SK-N-MC (cell line): ENCODE measurements at places on chromosomes 5 and 9.

DNA sequence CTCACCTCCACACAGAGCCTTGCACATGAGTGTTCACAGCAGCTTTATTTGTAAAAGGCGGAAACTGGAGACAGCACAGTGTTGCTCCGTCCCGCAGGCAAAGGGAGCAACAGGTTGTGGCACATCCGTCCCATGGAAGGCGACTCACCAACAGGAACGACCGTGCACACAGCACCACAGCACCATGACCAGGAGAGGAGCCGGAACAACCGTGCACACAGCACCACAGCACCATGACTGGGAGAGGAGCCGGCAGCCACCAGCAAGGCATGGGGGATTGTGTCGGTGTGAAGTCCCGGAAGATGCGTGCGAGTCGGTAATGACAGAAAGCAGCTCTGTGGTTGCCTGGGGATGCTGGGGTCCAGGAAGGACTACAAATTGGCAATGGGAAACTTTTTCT, 158.5 kb downstream of the C9orf50 start:
- no peak for DNase-seq

GRCh38 chr9:125137200-125137599, 6.1 kb downstream of the SCAI start:
- DNase-seq: no peak

GRCh38 chr5:94802450-94802849, 184.0 kb downstream of the SLF1 start:
- DNase-seq: no peak

DNA sequence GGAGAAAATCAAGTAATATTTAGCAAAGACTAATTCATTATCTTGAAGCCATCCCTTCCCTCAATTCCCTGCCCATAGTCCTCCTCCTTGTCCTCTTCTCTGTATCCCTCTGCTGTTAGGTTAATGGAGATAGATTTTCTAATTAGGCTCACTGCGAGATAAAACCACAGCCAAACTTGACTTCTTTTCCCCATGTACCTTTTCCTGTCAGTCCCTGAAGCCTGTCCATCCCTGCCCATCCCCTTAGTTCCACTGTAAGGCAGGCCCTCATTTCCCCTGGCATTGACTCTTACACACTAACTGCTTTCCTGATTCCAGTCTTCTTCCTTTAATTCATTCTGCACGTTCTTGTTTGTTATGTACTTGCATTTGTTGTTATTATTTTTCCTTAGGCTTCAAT, 1.2 kb downstream of the TLR4 start:
- DNase-seq: no peak

DNA sequence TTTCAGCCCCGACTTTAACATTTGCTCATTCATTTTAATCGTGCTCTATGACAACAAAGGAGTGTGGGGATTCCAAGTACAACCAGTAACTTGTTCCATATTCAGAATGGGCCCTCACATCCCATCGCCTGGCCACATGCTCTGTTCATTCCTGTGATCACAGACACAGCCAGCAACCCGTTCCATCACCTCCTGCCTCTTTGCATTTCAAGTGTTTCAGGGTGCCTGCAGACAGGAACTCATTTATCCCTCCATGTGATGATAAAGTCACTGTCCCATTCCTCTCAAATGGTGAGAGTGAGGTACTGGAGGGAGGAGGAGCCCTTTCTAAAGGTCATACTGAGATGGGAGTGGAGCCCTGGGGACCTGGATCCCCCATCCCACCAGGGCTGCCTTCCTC, 571.1 kb downstream of the MAT2B start:
- DNase-seq: no peak
